ENCODE measurements at places on chromosomes 1 and 21.

GRCh38 chr1:21220815-21221214 is 44.1 kb upstream of the EIF4G3 start:
- DNase-seq, result no peak

DNA sequence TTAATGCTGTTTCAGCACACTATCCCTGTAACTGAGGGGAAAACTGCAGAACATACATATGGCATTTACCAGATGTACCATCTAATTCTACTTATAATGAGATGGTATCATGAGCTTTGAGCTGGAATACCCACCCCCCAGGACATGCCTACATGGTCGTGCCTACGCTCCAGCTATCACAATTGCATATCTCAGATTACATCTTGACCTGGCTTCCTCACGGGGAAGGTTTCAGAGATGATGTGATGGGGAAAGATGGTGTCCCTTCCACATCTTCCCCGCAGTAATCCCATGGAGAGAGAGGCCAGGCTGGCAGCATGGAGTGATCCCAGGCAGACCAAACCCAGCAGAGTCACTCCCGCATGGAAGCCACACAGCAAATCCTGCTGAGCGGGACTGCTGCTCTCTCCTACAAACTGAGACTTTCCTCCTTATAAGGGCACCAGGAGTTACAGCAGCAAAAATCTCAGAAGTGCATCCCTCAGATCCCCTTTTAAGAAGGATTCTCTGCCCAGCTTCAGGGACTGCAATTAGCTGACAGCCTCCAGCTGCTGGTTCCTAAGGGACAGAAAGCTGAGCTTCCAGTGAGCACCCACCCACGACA is 67.1 kb downstream of the KCNH1 start:
- no peak for DNase-seq

DNA sequence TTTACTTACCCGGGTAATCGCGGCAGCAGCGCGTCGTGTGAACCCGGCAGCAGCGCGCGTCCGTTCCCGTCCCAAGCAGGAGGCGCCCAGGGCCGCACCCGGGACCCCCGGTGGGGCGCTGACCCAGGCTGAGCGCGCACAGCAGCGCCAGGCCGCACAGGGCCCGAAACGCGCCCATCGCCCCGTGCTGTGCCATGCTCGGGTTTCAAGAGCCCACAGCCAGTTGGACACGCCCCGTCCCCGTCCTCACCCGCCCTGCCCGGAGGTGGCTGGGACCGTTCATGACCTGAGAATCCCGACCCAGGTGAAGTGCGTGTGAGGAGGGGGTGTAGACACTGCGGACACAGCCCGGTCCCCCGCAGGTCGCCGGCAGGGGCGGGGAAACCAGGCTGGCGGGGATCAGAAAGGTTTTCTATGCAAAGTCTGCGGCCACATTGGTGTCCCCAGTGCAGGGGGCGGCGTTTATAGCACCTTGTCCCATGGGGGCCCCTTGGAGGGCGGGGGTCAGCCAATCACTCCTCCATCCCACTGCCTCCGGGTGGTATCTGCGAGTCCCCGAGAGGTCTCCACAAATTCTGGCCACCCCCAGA is at the start of gene TNFRSF18:
Gene TNFRSF18 (minus strand): TSS at position 217 of the 590 bp plus-strand sequence. CDS start 21 bp downstream, at position 196.
- peak; percentile 48 for DNase-seq

DNA sequence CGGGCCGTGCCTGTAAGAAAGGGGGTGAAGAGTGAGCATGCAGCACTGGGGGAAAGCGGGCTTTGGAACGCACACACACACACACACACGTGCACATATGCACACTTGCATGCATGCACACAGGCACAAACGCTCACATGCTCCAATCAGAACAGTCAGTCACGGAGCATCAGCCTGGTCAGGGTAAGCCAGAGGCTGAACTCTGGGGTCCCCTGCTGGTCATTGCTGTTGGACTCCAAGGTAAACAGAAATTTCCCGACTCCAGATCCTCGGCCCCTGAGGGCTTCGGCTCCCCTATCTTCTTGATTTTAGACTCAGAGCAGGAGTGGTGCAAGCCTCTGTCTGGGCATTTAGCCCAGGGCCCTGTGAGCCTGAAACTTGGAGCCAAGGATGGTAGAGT is 54.2 kb downstream of the SYT2 start:
- no peak for DNase-seq

GRCh38 chr21:38388203-38388602 is 110.1 kb downstream of the ERG start:
- DNase-seq, result no peak

DNA sequence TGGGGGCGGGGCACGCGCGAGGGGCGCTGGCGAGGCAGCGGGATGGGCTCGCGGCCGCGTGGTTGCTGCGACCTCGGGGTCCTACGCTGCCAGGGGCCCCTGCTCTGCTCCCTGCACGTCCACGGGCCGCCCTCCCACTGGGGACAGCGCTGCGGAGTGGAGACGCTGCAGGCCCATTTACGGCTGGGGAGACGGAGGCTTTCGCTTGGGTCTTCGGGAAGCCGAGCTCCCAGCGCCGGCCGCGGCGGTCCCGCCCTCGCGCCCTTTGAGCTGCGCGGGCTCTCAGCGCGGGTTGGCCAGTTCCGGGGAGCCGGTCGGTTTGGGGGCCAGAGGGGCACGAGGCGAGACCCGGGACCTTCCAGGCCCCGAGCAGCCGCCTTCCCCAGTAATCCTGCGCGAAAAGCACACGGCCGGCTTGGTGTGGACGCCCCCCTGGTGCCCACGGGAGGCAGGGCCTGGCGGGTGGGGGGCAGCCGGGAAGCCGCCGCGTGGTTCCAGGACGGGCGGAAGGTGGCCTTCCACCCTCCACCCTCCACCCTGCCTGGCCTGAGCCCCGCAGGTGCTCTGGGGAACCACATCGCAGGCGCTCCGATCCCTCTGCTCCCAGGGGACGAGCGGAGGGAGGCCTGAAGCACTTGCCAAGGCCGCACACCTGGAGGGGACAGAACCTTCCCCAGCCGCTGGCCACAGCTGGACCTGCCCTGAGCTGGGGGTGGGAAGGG is 570 bp upstream of the PEX10 start:
- DNase-seq, result no peak

DNA sequence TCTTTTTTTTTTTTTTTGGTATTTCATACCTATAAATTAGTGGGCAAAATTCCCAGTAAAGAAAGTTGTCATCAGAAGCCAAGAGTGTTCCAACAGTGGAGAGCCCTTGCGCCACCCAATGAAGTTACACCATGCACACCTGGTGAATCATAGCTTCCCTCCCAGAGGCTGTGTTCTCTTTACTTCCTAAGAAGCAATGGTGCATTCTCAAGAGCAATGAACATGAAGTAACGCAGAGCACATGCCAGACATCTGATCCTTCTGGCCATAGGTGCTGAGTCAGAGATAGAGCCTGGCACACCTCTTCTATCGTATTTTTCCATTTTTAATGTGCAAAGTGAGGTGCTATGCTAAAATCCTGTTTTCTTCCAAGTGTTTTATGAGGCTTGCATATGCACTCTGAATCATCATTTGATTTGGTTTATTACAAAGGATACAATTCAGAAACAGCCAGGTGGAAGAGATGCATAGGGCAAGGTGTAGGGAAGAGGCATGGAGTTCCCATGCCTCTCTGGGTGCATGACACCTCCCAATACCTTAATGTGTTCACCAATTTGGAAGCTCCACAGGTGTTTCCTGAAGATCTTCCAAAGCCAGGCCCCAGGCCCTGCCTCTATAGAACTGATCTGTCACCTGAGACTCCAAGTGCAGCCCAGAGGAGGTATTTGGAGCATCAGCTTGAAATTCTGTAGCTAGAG is 408.0 kb downstream of the SIPA1L2 start:
- no peak for DNase-seq

GRCh38 chr1:119743308-119743707 is 25.4 kb downstream of the HMGCS2 start:
- no peak for DNase-seq

All from right forelimb (tissue), 1 donor.